Gastroesophageal sphincter (tissue), 4 donors: ENCODE measurements at places on chromosomes 1 and 21.

DNA sequence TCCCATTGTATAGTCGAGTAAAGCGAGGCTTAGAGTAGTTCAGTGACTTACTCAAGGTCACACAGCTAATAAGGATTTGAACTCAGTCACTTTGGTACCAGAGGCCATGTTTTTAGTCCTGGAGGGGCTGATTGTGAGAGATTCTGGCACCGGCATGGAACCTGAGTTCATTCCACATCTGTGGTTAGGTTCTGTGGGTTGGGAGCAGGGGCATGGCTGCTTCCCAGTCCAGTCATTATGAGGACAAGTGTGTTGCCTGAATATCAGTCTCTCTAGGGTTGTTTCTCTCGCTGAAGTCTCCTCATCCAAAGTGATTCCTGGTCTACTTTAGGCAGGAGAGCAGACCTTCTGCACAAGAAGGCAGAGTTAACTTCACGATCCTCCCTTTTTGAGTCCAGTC is 90.6 kb downstream of the C1orf94 start:
- ATAC-seq, result no peak

DNA sequence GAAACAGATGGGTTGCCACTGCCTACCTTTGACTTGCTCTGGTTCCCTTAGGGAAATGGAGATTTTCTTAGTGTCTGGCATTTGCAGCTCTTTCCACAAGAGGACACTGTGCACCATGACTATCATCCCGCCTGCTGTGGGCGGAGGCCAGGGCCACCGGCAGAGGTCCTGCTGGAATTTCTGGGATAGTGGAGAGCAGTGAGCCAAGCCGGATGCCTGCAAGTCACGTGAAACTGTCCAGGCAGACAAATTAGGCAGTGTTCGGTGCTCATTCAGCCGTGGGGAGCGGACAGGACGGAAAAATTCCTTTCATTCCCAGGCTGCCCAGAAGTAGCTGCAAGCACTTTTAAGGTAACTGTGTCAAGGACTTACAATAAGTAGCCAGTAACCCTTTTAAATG is 43.4 kb downstream of the IGSF5 start:
- ATAC-seq, result peak; percentile 99

- no peak for ATAC-seq
These were observed 8.1 kb downstream of the SLC44A3 start for GRCh38 chr1:94828251-94828650.

GRCh38 chr21:35652196-35652595 is 408.1 kb downstream of the SETD4 start:
- ATAC-seq, result no peak

- no peak for ATAC-seq
These were observed 5.0 kb upstream of the EEIG2 start for GRCh38 chr1:108554682-108555427.

DNA sequence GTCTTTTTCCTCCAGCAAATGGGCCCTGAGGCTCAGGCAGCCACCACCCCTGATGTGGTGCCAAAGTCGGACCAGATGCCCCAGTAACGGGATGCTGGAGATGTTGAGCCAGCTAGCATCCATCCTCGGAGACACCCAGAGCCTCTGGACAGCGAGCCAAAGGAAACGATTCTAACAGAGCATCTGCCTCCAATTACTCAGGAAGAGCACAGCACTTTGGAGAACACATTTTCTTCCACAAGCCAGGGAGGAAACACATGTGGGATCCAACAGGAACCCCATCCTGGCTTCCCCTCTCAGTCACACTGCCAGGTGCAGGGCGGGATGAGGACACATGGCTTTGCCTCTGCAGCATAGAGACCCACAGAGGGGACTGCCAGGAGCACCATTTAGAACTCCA is 44.9 kb downstream of the C1orf198 start:
- ATAC-seq, result peak; percentile 49

DNA sequence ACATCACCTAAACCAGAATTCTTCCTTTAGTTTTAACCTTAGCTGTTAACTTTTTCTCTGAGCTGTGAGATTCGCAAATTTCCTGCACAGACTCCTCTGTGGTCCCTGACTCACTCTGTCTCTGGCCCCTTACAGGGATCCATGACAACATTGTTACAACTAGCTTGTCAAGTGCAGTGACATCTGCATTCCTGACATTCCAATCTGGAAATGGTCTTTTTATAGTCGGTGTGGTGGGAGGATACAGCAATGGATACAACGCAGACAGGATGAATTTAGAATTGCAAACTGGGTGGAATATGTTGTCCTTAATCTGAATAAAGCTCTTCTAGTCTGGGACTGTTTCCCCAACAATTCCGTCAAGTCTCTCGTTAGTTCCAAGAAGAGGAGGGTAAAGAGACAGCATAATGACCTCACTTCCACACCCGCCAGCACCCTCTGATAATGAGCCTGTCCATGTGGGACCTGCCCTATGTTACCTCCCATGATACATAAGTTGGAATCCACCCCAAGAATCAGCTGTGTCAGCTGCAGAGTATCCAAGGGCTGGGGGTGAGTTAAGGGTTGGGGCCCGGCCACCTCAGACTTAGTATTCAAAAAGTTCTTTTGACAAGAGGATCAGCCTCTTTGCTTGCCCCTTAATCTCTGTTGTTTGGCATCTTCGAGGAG is 49.4 kb downstream of the ILDR2 start:
- ATAC-seq, result no peak

DNA sequence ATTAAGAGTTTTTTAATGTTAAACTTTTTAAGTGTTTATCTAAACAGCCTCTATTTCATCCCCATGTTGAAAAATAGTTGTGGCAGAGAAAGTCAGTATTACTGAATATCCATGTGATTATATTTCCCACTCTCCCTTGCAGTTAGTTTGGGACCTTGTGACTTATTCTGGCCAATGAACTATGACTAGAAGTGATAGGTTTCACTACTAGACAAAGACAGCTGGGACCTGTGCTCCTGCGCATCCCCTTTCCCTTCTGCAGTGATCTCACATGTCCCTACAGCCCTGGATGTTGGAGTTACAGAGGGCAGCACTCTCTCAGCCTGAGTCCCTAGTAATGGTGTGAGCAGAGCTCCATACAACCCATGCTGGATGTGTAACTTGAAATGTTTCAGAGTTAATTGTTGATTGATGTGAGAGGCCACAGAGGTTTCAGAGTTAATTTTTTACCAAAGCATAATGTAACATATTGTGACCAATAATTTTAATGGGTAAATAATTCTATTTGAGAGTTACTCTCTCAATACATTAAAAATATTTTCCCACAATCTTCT is 18.7 kb upstream of the SAMD13 start:
- no peak for ATAC-seq

DNA sequence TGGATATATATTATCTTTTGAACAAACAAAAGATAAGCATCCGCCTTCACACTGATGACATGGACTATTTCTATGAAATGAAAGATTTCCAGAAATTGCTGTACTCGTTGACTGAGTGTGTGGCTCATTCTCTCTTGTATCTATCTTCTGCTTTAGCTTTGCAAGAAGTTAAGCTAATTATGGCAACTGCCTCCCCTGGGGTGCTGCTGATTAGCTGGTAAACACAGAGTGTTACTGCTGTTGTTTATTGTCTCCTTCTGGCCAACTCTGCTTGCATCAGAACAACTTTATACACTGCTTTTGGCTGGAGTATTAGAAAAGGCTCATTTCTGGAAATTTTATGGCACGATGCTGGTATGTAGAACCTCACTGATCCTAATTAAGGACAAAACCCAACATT is 95.6 kb upstream of the SNX7 start:
- ATAC-seq, result no peak

GRCh38 chr21:18334066-18334465 is 69.5 kb downstream of the TMPRSS15 start:
- no peak for ATAC-seq

DNA sequence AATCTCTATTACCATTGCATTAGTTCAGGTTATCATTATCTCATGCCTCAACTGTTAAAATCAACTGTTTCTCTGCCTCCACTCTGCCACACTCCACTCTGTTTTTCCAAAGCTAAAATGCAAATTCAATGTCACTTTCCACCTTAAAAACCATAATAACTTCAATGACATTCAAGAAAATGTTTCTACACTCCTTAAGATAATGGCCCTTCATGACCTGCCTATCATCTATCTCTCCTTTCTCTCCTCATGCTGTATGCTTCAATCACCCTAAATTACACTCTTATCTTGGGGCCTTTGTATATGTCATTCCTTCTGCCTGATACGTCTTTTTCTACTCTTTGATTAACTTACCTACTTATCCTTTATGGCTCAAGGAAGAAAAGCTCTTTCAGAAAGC is 296.0 kb downstream of the LRRC7 start:
- ATAC-seq, result no peak

GRCh38 chr1:3170561-3171453 is 101.8 kb downstream of the PRDM16 start:
- peak; percentile 91 for ATAC-seq

- no peak for ATAC-seq
These were observed 81.1 kb downstream of the KIAA0319L start for GRCh38 chr1:35475856-35476674.

- ATAC-seq, result no peak
These were observed 27.5 kb upstream of the SLAMF9 start for GRCh38 chr1:159981351-159982055.
